SK-N-DZ (cell line): ENCODE measurements at places on chromosomes 1 and 21.

DNA sequence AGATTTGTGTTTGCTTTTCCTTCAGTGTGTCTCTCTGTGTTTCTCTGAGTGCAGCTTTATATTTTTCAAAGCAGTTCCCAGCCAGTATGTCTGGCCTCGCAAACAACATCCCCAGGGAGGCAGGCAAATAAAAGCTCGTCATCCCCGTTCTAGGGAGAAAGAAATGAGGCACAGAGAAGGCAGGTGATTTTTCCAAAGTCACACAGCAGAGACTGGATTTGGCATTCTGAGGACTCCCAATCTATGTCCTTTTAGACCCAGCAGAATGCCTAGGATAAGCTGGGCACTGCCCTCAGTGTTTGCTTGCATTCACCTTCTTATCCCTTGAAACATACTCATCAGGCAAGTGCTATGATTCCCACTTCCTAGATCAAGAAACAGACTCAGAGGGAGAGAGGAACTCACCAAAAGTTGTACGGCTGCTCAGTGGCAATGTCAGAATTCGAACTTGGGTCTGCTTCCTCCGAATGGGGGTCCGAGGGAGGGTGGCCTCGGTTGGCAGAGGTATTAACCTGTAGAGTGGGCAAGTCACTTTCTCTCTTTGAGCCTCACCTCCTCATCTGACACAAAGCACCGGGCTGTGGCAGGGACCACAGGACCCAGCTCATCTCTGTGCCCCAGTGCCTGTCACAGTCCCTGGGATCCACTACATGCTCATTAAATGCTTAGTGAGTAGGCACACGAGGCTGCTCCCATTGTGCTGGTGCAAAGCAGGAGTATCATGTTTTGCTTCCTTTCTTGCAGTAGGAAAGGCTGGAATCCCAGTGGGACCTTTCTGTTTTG, 4.2 kb downstream of the RAP1GAP start:
- DNase-seq = no peak

- no peak for DNase-seq
These were observed 1180.7 kb upstream of the B3GALT2 start for GRCh38 chr1:194367121-194367520.

- DNase-seq = no peak
These were observed 43.0 kb downstream of the RGS18 start for GRCh38 chr1:192201303-192201702.

GRCh38 chr1:237226177-237226944, 184.4 kb downstream of the RYR2 start:
- DNase-seq = no peak

DNA sequence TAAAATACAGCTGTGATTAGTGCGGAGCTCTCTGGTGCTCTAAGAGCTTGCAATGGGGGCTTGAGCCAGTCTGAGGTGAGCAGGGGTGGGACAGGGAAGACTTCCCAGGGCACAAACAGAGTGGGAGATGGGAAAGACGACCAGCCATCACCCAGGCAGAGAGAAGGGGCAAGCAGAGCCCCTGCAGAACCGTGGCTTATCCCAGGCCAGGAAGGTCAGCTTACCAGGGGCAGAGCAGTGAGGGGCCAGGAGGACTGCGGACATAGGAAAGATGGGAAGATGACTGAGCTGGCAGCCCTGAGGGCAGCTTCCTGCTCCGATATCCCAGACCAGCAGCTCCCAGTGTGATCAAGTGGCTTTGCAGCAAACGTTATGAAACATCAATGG, 55.4 kb upstream of the IFFO2 start:
- DNase-seq = no peak
